Breast epithelium (tissue), 4 donors: ENCODE measurements at places on chromosomes 2 and 18. TPM values are rescaled to one million over a fixed set of nuclear protein-coding genes. Genes with fewer than 3 reads are reported as not detected.

Gene CYP1B1
- 39.0 TPM for total RNA-seq

Gene RUFY4
- not detected for total RNA-seq

Gene IL1F10
- not detected for total RNA-seq

Gene DPP10
- total RNA-seq: 0.33 TPM

Gene CPS1
- total RNA-seq: 5.2 TPM

Gene ELOA2
- total RNA-seq: not detected

Gene PTPRN
- total RNA-seq: not detected

Gene MRPL44
- 22.4 TPM for total RNA-seq

Gene ST6GAL2
- 2.8 TPM for total RNA-seq

Gene STPG4
- total RNA-seq: not detected

- DNase-seq: no peak
Observed at GRCh38 chr2:229388731-229389130, 117.6 kb upstream of the PID1 start.

- DNase-seq: no peak
Observed at GRCh38 chr2:223418131-223418530, 184.0 kb downstream of the SCG2 start.

GRCh38 chr18:48715711-48716361 is 177.0 kb downstream of the CTIF start:
- no peak for DNase-seq

GRCh38 chr2:168397629-168398028 is 58.4 kb upstream of the CERS6 start:
- DNase-seq: no peak

- no peak for DNase-seq
Observed at GRCh38 chr2:85605406-85606115, 3.1 kb upstream of the TMEM150A start.

- no peak for DNase-seq
Observed at GRCh38 chr2:26570083-26570430, 71.1 kb downstream of the CIB4 start.

DNA sequence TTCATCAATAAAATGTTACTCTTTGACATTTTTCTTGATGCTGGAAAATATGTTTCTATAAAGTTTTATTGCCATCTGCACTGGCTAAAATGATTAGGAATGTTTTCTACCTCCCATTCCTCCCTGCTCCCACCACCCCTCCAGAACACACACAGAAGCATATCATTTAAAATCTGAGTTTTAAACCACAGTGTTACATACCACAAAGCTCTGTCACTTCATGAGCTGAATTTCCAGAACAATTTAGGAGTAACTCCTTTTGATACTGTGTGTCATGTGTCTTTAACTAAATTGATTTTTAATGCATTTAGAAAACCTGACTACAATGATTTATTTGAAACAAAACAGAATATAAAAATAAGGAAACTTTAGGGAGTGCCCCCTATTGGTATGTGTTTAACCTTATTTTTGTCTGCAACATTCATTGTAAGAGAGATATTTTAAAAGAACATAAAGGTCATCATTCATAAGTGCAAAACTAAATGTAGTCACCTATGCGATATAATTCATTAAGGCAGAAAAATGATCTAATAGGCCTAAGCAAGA is 52.0 kb downstream of the FEZ2 start:
- no peak for DNase-seq

DNA sequence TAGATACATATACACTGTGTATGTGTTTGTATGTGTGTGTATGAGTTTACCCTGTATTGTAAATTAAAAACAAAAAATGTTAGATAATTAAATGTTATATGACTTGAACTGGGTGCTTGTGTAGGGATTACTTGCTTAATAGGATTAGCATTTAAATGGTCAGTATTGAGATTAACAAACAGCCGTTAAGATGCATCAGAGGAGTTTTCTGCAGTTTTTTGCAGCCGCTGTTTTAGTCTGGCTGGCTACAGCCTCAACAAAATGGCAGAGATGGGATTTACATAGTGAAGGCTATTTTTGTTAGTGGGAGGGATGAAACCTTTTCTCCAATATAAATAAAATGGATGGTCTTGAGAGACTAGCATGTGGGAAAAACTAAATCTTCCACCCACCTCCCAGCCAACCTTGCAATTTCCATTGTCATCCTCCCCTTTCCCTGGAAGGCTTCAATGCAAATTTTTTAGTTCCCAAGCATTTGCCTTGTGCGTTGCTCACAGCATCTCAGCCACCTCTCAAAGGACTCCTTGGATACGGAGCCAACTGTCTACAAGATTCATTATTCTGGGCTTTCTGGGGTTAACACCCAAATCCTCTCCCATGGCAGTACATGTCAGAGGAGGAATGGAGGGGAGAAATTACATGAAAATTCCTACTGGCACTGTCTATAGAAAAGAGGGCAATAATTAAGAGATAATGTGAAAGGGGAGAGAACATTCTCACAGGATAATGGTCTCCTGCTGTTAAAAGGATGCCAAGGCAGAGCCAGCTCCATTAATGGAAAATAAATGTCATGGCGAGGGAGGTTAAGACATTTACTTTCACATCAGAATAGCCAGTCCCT is 351.9 kb downstream of the CDH2 start:
- no peak for DNase-seq

DNA sequence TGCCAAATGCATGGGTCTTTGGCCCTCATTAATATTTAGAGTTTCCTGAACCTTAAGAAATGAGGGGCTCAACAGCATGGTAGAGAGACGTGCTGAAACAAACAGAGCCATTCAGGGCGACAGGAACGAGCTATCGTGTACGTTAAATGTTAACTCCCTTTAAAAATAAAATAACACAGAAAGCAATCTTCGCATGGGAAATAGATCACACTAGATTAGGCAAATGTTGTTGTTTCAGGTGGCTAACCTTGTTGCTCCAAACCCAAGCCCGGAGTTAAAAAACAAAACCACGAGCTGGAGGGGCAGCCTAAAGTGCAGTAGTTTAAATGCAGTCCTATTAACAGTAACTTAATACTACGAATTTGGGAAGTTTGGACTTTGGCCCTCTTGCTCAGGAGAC is 177.4 kb upstream of the TRIB2 start:
- no peak for DNase-seq

- DNase-seq: no peak
Observed at GRCh38 chr18:68847219-68847837, 49.4 kb downstream of the CCDC102B start.

DNA sequence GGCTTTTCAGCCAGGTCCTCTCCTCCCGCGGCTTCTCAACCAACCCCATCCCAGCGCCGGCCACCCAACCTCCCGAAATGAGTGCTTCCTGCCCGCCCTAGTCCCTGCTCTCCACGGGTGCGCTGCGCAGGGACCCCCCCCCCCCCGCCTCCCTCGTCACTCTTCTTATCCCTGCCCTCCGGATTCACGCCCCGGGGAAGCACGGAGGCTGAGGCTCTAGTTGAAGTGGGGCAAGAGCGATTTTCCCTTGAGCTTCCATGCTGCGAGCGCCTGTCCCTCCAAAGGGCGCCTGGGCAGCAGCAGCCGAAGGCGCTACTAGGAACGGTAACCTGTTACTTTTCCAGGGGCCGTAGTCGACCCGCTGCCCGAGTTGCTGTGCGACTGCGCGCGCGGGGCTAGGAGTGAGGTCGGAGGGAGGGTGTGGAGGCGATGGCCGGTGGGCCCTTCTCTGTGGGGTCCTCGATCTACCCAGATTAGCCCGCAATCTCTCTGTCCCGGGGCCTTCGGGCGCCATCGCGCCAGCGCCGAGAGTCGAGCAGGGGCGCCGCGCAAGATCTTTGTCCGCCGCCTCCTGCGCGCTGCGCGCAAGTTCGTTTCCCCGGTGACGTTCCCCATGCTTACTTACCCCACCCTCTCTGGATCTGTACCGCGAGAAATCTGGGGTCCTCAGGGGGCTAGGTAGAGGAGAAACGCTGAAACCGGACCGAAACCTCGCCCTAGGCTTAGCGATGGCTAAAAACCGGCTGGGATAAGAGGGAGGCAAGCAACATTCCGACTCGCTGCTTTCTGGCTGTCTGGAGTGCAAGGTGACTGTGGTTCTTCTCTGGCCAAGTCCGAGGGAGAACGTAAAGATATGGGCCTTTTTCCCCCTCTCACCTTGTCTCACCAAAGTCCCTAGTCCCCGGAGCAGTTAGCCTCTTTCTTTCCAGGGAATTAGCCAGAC is 677 bp downstream of the GAD1 start:
- DNase-seq: no peak

- no peak for DNase-seq
Observed at GRCh38 chr2:217798743-217799562, 203.8 kb downstream of the TNS1 start.

DNA sequence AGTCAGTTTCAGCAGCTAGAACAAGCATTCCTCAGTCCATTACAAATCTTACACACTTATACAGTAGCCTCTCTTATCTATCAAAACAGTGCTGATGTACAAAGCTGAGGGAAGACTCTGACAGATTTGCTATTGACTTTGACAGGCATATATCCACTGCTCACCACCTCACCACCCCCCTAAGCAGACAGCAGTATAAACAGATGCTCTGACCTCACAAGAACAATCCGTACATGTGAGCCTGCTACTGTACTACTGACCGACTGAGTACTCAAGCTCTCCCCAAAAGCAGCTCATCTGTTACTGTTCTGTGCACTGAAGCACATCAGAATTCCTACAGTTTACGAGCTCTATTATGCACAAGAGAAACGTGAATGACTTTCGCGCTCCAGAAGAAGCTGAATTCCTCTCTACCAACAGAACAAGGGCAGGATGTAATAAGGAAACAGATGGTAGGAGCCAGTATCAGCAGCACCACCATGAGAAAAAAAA is 95.6 kb upstream of the PDE1A start:
- DNase-seq: no peak

- DNase-seq: no peak
Observed at GRCh38 chr2:209062210-209062609, 361.6 kb upstream of the MAP2 start.
